Activated CD4-positive, alpha-beta T cell treated with anti-CD3 and anti-CD28 coated beads, Interleukin-2, amount 10 ng/mL, durations not matched to agents 24 days and 14 days (primary cell): ENCODE measurements at places on chromosomes 3 and 15.
A peak's percentile ranks its signal among the peaks of the same experiment; 100 is the strongest.

GRCh38 chr3:106687905-106688304, 689.3 kb upstream of the CCDC54 start:
- DNase-seq: no peak

GRCh38 chr3:170448584-170448983, 29.9 kb downstream of the CLDN11 start:
- DNase-seq: no peak

- no peak for DNase-seq
These were observed 10.0 kb upstream of the CRTC3 start for GRCh38 chr15:90519688-90520087.

DNA sequence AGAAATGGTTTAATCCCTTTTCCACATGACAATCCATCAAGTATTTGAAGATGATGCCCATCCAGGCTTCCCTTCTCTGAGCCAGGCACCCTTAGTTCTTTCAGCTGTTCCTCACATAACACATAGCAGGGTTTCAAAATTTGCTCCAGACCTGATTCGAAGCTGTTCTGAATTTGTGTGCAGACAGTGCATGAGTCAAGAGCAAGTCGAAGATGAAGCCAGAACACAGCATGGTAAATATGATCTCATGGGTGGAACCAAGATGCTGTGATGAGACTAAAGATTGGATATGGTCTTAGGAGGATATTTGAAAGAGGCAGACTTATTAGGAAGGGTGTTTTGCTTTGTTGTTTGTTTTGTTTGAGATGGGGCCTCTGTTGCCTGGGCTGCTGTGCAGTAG, 32.6 kb upstream of the PDE8A start:
- no peak for DNase-seq

DNA sequence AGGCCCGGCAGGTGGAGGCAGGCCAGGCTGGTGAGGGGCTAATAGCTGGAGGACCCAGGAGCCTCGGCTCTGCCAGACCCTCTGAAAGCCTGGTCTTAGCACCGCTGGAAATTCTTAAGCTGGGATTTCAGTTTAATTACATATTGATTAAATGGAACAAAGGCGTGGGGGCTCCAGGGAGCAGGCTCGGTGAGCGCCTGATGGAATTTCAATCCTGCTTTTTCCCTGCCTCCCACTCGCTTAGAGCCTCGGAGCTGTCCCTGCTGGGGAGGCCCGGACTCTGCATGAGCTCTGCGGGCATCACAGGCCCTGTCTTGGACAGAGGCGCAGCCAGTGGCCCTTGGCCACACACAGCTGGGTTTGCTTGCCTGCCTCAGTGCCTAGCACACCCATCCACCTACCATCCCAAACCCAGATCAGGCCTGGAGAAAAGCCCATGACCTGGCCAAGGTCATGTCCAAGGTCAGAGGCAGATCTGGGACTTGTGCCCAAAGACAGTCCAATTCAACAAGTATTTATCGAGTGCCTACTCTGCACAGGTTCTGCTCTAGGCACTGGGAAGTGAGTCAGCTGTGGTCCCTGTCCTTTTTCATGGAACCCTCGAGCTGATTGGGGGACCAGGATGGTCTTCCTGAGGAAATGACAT, 40.6 kb downstream of the LINGO1 start:
- DNase-seq: no peak

DNA sequence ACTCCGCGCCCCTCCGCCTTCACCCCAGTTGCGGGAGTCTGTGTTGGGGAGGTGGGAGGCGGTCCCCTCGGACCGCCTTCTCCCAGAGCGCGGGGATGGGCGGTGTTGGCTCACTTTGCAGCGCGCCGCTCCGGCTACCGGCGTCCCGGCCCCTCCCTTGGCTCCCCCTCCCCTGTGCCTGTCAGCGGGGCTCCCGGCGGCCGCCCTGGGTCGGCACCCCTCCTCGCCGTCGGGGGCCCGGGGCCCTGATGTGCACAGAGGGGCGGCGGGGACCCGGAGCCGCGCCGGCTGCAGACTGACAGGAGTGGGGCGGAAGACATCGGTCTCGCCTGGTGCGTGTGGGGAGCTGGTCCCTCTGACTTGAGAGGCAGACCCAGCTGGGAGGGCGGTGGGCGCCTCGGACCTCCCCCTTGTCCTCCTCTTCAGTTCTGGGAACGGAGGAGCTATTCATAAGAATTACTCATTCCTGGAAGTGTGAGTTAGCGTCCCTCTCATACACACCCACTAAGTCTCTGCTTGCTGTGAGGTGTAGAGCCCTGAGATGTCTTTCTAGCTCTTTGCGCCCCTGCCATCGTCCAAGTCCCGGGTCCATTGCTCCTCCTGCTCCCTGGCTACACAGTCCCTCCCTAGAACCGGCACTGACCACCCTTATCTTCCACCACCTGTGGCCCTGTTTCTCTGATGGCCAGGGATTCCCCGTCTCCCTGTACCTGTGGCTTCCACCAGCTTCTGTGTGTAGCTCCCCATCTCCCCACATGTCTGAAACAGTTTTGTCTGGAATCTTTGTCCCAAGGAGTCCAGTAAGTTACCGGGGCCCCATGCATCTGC, 42.3 kb upstream of the ROPN1 start:
- DNase-seq: peak; percentile 63

DNA sequence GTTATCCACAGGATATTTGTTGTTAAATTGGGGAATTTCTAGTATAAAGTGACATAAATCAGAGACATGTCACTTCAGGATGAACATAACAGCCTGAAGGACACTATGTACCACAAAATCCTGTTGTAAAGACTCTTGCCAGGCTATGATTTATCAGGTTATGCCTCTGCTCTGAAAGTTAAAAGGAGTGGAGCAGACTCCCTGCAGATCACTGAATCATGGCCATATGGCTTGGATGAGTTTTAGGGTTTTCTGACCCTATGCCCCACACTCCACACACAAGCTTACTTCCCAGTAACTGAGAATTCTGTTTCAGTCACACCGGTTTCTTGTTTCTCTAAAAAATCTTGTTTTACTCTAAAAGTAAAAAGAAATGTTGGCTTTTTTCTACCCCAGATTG, 869.4 kb downstream of the NAALADL2 start:
- DNase-seq: no peak

DNA sequence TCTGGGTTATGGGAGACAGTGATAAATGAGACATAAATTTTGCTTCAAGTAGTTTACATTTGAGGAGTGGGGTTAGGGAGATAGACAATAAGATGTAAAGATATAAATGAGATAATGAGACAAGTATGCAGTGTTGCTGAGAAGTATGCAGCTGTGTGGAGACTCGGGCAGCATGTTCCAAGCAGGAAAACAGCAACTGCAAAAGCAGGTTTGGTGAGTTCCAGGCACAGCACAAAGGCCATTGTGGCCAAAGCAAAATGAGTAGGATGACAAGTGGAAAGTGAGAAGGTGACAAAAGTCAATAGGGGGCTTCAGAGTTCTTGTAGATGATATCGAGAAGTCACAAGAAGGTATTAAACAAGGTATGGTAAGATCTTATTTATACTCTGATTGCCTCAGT, 259.1 kb upstream of the PEX5L start:
- no peak for DNase-seq

GRCh38 chr15:70113304-70113700, 15.6 kb upstream of the TLE3 start:
- no peak for DNase-seq

GRCh38 chr15:35005933-35006332, 17.8 kb upstream of the ZNF770 start:
- no peak for DNase-seq

DNA sequence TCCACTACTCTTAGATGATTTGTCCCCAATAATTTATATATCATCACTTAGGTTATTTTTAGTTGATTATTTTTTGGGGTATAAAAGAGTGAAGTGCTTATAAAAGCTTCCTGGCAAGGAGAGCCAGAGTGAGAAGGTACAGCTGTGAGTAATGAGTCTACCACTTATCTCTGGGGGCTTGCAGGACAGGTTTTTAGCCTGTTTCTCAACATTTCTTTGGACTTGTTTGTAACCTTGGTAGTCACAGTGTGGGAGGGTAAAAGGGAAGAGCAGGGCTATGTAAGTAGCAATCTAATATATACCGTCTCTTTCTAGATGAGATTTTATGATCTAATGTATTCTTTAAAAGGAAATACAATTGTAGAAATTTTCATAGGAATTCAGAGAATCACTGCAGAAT, 321.3 kb upstream of the GOLIM4 start:
- no peak for DNase-seq

DNA sequence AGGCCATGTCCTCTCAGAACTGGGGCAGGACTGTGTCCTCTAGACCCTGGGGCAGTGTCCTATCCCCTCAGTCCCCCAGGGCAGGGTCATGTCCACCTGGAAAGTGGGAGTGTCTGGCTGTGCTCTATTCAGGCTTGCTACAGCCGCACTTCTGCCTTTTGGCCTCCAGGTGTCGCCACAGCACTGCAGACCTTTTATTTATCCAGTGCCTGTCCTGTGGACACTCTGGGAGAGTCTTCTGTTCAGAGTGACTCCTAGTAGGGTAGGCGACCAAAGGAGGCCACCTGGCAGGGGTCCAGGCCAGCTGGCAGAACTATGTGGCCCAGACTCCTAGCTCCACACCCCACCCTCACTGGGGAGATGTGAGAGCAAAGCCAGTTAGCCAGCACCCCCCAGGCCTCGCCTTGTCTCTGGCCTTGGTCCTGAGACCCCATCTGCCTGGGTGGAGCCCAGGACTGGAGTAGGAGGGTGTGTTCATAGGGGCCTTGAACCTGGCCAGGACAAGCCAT, 3.9 kb downstream of the TMIE start:
- peak; percentile 90 for DNase-seq

- no peak for DNase-seq
These were observed 1.9 kb downstream of the ADAMTS9 start for GRCh38 chr3:64685800-64686445.

- DNase-seq: no peak
These were observed 68.9 kb downstream of the FOXP1 start for GRCh38 chr3:71514621-71515020.

- DNase-seq: no peak
These were observed 28.8 kb downstream of the ACAA1 start for GRCh38 chr3:38107911-38108648.

- no peak for DNase-seq
These were observed 325.5 kb downstream of the SATB1 start for GRCh38 chr3:18099611-18100010.

DNA sequence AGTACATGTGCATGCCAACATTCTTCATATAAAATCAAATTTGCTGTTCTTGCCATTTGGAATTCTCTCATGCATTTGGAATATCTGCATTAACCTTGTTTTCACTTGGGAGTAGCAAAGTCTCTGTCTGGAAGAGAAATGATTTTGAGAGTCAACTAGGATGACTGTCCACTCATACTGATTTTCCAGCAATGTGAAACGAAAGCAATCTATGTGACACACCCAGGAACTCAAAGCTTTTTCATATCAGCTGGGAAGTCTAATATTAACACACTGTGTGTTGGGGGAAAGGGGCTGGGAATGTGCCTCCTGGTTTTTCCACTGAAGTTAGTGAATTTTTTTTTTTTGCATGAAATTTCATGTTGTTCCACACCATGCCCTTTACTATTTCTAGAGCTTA, 124.9 kb downstream of the DUT start:
- DNase-seq: no peak

DNA sequence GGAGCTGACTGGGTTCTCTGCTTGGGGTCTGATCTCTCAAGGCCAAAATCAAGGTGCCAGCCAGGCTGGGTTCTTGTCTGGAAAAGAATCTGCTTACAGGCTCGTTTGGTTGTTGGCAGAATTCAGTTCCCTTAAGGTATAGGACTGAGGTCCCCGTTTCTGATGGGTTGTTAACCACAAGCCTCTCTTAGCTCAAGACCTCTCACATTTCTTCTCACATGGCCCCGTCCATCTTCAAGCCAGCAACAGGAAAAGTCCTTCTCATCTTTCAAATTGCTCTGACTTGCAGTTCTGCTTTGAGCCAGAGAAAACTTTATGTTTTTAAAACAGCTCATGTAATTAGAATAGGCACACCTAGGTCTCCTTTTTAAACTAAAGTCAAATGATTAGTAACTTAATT, 20.4 kb downstream of the UACA start:
- DNase-seq: no peak

GRCh38 chr3:139309061-139309591, 34.7 kb upstream of the MRPS22 start:
- no peak for DNase-seq

DNA sequence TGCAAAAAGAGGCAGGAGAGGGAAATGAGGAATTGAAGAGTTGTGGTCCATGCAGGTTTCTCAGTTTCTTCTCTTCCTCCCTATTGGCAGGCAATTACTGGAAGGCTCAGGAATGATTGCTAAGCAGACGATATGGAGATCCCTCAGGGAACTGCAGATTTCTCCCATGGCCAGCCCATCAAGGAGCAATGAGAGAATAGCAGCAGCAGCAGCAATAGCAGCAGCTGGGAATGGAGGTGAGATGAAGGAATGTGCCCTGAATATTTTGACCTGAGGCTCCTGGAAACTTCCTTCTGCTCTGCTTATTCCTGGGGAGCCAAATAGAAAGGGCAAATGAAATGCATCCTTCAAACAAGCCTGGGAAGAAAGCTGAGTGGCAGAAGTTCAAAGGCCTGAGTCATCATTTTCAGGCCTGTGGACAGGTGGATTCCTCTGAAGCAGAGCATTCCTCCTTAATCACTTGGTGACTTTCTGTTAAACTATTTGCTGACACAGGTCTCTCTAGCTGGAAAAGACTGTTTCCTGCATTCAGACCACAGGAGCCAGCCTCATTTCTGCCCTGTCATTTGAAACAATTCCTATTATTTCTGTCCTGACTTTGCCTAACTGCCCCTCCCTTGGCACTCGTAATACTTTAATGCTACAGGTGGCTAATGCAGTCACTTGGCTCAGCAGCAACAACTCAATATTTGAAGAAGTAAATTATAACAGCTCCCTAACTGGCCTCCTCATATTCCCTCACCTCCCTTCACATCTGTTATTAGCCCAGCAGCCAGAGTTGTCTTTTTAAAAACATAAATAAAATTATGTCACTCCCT, 146.9 kb upstream of the GADL1 start:
- peak; percentile 36 for DNase-seq

DNA sequence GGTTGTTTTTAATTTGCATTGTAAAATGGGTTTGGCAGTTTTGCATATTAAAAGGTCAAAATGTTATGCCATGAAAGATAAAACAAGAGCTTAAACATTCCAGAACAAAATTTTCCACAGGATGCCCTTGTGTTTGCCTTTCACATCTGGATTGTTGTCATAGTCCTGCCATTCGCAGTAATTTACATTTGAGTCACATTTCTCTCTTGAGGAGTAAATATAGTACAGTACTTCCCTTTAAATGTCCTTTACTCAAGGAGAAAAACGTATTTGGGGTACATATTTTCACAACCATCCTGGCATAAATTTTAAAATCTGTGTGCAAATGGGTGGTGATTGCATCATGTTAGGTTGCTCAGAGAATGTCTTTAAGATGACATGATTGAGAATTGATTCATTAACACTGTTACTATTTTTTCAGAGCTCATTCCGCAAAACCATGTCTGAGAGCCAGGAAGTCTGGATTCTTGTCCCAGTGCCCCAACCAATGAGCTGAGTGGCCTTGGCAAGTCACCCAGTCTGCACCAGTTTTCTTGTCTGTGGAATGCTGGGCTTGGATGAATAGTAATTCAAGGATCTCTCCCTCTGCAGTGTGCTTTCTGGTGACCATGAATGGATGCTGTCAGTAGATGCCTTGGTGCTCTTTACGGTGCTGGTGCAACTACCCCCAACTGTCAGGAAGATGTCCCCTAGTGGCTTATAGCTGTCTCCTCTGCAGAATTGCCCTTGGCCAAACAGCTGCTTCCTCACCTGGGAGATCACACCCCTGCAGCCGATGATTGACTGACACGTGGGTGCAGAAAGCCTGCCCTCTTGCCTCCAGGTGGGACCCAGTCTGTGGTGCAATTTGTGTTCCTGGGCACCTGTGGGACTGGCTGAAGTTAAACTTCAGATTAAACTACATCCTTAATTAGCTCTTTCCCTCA, 43.0 kb downstream of the ABHD5 start:
- no peak for DNase-seq

- DNase-seq: no peak
These were observed 158.0 kb downstream of the CLSTN2 start for GRCh38 chr3:140092848-140093536.
